ENCODE measurements at places on chromosomes 4 and X.

DNA sequence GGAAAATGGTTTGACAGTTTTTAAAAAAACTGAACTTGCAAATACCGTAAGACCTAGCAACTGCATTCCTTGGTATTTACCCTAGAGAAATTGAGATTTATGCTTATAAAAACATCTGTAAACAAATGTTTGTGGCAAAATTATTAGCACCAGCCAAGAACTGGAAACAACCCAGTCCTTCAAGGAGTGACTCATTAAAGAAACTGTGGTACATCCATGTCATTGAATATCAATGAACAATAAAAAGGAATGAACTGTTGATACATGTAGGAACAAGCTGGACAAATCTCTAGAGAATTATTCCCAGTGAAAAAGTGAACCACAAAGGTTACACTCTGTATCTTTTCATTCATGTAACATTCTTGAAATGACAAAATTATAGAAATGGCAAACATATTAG lies 240.2 kb upstream of the ADAMTS3 start:
- DNase-seq: no peak

DNA sequence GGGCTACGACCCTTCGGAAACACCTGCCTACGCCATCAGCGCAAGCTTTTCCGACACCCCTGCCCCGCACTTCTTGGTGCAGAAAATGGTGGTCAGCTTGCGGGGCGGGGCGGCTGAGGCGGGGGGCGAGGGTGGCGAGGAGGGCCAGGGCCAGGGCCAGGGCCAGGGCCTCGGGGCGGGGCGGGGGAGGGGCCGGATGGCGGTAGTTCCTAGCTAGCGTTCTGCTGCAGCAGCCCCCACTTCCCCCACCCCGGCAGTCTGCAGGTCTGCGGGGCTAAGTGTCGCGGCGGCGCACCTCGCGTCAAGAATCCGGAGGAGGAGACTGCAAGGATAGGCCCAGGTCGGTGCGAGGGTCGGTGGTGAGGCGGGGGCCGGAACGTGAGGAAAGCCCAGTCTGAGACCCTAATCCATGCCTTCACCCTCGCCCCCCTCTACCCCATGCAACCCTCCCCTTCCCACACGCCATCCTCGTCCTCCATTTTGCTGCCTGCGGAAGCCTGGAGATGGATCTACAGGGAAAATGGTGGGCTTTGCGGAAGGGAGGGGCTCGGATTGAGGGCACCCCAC lies 600 bp downstream of the BEX4 start:
- no peak for DNase-seq

- DNase-seq: no peak
Measured at GRCh38 chrX:10922835-10923234, 188.3 kb upstream of the HCCS start.

- no peak for DNase-seq
Measured at GRCh38 chr4:47642191-47642830, 157.2 kb downstream of the ATP10D start.

DNA sequence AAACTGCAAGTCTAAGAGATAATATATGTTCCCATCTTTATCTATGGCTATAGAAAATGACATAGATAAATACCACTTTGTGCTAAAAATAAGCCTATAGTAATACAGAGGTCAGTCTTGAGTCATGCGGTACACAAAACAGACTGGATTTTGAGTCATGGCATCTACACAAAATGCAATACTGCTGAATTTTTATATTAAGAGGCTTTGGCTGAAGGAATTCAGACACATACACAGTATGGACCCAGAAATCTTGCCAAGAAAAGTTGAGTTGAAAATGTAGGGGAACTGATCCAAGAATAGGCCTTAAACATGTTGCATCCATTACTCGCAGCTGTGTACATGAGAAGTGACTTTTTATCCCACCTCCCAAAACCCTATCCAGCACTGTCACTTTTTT lies 184.4 kb downstream of the TENM3 start:
- no peak for DNase-seq

GRCh38 chr4:8835521-8836365 lies 35.9 kb downstream of the HMX1 start:
- no peak for DNase-seq

GRCh38 chr4:40910706-40911105 lies 161.0 kb downstream of the NSUN7 start:
- DNase-seq: no peak

GRCh38 chr4:182143822-182144625 lies 99.2 kb upstream of the TENM3 start:
- no peak for DNase-seq

- DNase-seq: no peak
Measured at GRCh38 chr4:148980782-148981480, 538.7 kb upstream of the NR3C2 start.

DNA sequence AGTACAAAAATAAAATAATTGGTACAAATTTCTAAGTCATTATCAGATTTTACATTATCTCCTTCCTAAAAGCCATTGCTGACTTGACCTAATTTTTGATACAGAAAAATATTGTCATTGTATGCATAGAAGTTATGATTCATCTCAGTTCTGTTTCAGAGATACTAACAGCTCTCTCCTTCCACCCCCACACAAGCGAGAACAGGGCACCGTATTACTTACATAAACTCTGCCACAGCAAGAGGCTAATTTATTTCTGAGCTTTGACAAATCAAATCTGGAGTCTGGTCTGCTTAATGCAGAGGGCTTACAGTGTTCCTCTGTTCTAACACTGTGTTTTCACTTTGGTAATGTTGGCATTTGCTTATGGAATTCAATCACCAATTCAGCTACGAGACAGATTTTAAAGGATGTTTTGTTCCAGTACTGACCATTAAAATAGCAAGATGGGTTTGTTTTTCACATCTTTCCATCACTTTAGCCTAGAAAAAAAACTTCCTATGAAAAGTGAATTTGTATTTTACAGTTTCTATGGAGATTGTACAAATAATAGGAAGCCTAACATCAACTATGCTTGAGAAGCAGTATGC lies 181.8 kb downstream of the USP46 start:
- no peak for DNase-seq

DNA sequence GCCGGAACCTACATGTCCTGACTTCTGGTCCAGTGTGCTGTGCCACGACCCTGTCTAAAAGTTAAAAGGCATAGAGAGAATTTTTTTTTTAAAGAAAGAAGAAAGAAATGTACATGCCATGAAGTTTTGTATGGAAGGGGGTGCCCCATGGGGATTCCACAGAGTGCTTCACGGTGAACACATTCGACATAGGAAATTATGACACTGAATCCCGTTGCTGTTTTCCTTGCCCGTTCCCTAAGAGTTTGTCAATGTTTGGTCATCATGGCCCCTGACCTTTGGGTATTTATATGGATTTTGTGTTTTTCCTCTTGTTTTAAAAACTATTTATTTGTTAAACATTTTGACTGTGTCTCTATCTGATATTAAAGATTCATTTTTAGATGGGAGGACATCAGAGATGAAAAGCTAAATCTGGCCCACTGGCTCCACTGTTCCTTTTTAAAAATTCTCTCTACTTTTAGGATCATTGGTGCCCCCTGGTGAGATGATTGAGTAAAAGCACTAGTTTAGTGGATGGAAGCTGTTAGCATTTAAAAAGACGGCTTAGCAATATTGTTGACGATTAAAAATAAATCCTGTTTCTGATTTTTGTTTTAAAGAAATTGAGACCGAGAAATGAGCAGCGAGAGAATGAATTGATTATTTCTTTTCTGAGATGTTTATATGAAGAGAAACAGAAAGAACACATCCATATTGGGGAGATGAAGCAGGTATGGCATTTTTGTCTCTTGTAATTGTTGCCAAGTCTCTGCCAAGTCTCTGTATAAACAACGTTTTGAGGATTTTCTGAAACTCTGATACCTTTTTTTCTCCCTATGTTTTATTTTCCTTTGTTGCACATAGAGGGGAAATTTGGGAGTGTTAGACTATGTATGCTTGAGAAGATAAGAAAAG lies 75.0 kb downstream of the PTTG2 start:
- no peak for DNase-seq

DNA sequence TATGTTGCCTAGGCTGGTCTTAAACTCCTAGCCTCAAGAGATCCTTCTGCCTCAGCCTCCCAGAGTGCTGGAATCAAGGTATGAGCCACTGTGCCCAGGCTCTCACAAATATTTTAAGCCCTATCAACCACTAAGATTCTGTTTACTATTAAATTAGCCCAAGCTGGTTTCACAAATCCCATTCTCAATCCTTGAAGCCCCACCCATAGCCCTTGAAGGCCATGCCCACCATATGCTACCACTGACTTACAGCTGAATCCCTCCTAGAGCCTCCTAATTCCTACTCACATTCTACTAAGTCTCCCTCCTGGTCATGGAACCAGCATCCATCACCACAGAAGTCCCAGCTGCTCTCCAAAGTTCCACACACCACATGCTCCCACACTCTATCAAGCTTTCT lies 9.7 kb downstream of the GRIPAP1 start:
- DNase-seq: peak; percentile 51

DNA sequence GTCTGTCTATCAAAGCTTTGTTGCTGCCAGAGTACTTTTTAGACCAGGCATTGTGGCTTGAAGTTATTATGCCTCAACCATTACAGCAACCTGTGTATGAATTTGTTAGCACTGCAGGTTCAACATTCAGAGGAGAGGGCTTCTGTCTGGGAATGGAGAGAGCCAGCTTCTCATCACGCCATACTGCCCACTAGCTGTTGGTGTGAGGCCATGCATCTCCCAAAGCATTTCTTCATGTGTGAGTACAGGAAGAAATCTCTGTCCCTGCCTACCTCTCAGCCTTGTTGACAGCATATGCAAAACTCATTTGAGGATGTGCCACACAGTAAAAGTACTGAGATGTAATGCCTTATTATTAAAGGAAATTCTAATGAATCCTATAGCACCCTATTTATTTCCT lies 76.9 kb upstream of the PPARGC1A start:
- DNase-seq: no peak

- no peak for DNase-seq
Measured at GRCh38 chr4:82422616-82423015, 7.6 kb downstream of the HNRNPDL start.

DNA sequence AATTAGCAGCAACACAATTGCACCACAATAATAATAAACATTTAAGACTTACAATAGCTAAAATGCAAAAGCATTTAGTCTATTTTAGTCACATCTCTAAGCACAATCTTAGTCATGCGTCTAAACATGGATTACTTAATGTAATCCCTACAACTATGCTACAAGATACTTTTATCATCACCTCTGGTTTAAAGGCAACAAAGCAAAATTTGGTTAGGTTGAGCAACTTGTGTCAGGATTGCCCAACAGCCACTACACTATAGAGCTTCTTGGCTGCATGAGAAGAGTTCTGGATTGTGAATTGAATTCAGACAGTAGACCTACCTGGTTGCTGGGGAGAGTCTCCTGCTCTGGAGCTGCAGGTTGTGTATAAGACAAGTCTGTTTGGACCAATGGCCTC lies 146.5 kb upstream of the PUDP start:
- no peak for DNase-seq

DNA sequence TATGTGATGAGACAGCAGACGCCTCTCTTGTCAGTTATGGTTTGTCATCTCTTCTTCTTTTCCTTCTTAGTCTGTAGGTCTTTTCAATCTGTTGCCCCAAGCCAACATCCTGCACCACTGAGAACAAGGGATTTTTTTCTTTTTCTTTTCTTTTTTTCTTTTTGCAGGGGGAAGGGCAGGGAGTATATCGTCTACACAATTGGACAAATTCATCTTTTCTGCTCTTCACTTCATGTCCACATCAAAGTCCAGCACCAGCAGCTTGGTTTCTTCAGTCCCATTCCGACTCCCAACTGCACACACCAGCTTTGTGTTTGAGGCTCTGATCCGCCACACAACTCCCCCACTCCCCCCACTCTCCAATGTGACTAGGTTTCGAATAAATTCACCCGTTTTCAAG lies 213.2 kb downstream of the FBXW7 start:
- no peak for DNase-seq

- no peak for DNase-seq
Measured at GRCh38 chr4:156475322-156475721, 496.3 kb downstream of the PDGFC start.

GRCh38 chr4:144507311-144508101 lies 138.4 kb upstream of the HHIP start:
- no peak for DNase-seq

DNA sequence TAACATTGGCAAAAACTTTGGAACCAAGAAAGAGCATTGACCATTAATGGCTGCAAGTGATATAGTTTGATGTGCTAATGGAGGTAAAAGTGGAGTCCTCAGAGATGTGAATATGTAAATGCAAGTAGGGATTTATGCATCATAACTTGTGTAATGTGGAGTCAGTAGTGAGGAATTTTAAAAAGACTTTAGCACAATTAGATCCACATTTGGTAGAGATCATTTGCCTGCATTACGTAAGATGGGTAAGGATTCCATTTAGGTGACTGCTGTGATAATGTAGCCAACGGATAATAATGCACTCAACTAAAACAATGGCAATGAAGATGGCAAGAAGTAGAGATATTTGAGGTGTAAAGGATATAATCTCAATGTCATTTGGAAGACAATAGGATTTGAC lies 1128.4 kb downstream of the ADGRL3 start:
- no peak for DNase-seq

GRCh38 chr4:112748352-112748878 lies 111.5 kb downstream of the LARP7 start:
- no peak for DNase-seq

DNA sequence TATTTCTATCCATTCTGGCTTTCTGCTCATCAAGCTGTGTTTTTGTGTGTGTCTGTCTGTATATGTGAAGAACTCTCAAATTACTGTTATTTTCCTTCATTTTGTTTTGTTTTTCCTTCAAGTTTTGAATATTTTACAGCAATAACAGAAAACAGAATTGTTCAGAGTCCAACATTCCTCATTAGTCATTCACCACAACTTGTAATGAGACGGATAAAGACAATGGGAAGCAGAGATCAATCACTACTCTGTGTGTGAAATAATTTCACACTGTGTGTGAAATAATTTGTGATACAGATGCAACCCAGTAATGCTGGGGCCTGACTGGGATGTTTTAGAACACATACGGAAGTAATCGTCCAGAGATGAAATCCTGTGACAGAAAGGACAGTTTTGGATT lies 55.2 kb downstream of the HPGD start:
- DNase-seq: no peak

GRCh38 chr4:156330436-156331031 lies 376.9 kb upstream of the CTSO start:
- DNase-seq: no peak
